ENCODE measurements at places on chromosomes 13 and 19. TPM values are rescaled to one million over a fixed set of nuclear protein-coding genes. Genes with fewer than 3 reads are reported as not detected.
A peak's percentile ranks its signal among the peaks of the same experiment; 100 is the strongest.

- DNase-seq: no peak
Measured at GRCh38 chr13:95553581-95554385, 1.3 kb downstream of the CLDN10 start.

DNA sequence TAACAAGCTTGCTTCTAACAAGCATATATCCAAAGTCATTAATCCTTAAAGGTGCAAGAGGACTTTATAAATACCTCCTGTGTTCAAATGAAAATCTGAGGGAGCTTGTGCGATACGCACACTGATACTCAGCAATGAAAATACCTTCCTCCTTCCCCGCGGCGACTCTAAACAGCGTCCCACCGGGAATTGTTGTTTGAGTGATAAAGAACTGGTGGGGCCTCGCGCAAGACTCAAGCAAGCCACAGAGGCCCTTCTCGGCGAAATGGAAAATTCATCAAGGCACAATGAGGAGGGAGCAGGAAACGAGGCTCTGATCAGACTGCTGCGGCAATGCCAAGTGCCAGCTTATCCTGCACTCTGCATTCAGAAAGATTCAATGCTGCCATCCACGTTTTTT is 126.7 kb downstream of the ABCC4 start:
- no peak for DNase-seq

DNA sequence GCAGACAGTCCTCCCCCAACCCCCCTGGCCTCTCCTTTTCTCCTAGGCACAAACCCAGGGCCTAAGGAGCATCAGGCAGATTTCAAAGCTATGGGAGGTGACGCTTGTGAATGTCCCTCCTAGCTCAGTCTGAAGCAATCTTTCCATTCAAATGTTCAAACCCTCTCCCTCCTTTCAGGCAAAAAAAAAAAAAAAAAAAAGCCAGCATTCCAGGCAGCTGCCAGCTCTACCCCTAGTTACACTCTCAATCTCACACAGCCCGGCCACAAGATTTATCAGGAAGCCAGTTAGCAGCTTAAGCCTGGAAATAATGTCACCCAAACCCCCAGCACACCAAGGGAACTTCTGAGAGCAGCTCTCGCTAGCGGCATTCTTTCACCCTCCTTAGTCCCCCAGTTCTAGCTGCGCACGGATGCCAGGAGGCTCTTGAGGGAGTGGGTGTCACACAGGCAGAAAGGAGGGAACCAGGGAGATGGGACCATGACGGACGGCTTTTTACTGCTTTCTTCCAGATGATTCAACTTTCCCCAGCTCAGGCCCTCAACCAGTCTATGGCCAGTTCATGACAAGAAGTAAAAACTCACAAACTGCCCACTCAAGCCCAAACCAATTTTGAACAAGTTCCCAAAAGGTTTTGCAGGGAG is 6.3 kb downstream of the SH3GL1 start:
- DNase-seq: no peak

DNA sequence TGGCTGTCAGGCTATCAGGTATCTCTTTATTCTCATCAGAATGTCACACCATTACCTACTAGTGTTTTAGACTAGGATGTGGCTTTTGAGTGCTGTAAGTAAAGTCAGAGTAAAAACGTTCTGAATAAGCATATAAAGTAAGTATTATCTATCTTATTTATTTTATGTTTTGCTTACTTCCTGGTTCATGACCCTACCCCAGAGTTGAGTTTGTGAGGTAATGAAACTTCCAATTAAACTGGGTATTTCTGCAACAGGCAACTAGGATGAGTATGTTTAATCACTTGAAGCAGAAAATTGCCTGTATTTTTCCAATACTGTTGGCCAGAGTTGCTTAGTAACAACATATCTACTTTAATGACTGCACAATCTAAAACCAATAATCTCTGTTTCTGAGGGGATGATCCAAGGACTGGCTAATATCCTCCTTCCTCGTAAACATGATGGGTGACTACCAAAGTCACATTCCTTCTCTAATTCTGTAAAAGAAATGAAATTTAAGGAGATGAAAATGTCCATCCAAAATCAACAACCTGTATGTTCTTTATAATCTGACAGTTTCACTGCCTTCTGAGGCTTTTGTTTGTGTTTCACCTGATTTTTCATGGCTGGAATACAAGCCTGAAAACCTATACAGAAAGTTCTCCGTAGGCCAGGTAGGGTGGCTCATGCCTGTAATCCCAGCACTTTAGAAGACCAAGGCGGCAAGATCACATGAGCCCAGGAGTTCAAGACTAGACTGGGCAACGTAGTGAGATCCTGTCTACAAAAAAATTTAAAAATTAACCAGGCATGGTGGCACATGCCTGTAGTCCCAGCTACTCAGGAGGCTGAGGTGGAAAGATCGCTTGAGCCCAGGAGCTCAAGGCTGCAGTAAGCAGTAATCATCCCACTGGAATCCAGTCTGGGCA is 83.1 kb downstream of the ABCC4 start:
- no peak for DNase-seq

DNA sequence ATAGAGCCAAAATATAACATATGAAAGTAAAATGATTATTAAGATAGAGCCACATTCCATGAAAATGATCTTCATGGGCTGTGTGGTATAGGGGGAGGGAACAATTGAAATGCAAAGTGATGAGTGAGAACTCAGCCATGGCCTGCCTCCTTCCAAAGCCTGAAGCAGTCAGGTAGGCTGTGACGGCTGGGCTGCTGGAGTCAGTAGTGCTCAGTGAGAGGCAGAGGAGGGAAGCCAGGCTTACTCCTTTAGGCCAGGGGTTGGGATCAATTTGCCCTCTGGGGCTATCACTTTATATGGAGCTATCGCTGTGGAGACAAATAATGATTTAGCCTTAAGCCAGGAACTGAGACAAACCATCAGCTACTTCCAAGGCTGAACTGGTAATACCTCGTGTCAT is 654.9 kb downstream of the FGF9 start:
- no peak for DNase-seq

GRCh38 chr13:24032674-24033073 is 127.8 kb upstream of the SPATA13 start:
- DNase-seq: no peak

GRCh38 chr13:85828094-85828684 is 29.0 kb upstream of the SLITRK6 start:
- no peak for DNase-seq

DNA sequence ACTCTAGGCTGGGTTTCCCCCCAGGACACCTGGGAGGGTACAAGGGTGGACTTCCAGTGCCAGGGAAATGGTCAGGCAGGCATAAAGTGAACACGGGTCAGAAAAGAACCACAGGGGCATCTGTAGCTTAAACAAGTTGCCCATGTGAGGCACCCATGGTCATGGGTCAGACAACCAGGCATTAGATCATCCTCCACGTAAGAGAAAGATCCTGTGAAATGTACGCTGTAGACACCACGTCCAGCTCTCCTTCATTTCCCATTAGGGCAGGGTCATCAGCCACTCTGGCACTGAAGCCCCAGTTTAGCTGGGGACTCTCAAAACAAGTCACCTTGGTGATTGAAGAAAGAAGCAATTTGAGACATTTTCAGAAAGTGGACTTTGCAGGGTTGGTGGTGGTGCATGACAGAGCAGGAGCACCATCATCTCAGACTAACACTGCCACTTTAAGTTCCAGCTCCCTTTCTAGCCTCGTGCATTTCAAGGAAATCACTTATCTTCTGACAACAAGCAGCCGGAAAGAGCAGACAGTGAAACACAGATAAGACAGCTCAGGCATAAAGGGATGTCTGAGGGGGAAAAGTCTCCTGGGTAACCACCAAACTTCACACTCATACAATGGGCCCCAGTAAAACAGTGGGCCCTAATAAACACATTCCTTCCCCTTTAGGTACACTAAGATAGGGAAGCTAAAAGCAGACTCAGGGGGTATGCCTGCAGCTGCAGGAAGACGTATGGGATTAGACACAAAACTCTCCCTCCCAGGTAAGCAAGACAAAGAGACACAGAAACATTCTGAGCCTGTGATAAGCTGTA is 16.1 kb upstream of the SIGLEC6 start:
- DNase-seq: no peak

DNA sequence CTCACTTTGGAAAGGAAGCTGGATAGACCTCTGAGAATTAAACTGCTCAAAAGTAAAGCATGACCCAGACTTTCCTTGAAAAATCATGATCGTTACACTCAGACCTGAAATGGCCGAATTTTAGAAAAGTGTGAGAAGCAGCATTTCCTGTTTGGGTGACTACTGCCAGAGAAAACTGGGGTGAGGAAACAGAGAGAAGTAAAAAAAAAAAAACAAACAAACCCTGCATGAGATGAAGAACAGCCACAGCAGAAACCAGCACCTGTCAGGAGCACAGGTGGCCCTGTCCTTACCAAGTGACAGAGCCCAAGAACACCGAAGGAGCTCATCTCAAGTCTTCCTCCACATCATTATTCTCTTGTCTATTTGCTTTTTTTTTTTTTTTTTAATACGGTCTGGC is 12.0 kb upstream of the ADPRHL1 start:
- DNase-seq: no peak

GRCh38 chr19:31255174-31255799 is 93.9 kb downstream of the TSHZ3 start:
- no peak for DNase-seq

GRCh38 chr13:42364613-42365000 is 92.7 kb downstream of the AKAP11 start:
- no peak for DNase-seq

DNA sequence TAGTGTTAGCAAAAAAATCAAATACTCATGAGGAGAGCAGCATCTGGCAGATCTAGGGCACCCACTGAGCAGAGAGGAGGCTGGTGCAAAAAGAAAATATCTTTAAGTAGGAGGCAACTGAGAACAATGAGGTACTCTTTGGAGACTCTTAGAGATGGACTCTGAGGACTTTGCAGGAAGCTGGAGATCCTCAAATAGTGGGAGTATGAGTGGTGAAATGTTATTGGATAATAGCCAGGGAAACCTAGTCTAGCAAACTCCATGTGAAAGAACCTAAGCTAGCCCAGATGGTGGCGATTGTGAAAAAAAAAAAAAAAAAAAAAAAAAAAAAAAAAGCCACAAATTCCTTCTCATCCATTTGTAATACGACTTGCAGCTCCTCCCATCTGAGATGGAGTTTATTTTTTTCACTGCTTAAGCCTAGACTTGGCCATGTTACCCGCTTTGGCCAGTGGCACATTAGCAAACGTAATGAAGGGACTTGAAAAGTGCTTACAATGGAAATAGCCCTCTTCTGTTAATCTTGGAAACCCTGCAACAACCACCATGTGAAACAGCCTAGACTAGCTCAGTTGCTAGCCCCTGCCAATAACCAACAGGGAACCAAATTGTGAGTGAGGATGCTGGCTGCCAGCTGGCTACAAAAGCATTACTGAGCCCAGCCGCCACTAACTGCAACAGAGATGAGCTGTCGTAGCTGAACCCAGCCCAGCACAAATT is 476.2 kb downstream of the KLF12 start:
- no peak for DNase-seq

- no peak for DNase-seq
Measured at GRCh38 chr13:58855283-58855682, 1223.7 kb downstream of the PCDH17 start.

DNA sequence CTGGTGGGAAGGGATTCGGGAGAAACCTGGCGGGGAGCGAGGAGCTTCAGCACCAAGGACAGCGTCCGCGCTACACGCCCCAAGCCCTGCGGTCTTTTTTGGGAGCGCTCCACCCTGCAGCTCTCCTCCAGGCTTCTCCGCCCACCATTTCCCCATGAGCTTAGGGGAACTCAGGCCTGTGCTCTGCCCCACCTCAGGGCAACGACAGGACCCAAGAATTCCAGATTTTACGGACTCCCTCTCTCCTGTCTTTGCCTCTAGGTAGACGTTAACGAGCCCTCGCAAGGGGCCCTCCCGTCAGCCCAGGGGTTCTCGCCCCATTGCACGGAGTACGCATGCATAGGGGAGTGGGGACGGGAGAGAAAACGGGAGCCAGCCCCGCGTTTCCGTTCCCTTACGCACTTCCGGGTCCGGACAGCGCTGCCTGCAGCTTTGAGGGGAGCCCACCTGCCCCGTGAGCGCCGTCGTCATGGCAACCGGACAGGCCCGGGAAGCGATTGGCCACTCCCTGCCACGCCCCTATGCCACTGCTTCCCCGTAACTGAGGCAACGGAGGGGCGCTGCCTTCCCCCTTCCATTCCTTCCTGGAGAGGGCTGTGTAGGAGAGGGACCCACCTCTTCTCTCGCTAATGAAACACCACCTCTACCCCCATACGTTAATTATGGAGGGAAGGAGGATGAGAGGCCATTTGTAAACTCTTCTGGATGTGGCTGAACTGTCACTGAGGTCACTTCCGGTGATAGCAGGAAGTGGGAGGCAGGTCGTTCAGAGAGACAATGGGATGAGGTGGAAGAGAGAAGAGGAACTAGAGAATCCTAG is 20.8 kb downstream of the NOVA2 start:
- DNase-seq: no peak

- DNase-seq: no peak
Measured at GRCh38 chr13:42984026-42984425, 8.0 kb downstream of the EPSTI1 start.

- DNase-seq: no peak
Measured at GRCh38 chr19:48740164-48740972, at the start of gene RASIP1. TSS of gene RASIP1 (minus strand) at chr19:48740610. CDS start at chr19:48740282, 328 bp downstream.

- no peak for DNase-seq
Measured at GRCh38 chr19:2949939-2950285, 5.1 kb upstream of the ZNF77 start.

DNA sequence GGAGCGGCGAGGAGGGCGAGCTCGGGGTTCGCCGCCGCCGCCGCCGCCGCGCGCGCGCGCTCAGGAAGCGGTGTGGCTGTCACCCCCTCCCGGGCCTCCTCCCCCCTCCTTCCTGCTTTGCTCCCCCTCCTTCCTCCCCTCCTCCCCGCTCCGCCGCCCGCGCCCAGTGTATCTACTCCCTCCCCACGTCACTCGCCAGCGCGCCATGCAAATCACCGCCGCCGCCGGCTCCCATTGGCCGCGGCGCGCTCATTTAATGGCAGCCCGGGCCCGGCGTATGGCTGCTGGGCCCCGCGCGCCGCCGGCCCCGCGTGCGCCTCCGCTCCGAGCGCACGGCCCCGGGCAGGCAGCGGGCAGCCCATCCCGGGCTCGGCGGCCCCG is 335 bp upstream of the SOX1 start:
- DNase-seq: peak; percentile 81

DNA sequence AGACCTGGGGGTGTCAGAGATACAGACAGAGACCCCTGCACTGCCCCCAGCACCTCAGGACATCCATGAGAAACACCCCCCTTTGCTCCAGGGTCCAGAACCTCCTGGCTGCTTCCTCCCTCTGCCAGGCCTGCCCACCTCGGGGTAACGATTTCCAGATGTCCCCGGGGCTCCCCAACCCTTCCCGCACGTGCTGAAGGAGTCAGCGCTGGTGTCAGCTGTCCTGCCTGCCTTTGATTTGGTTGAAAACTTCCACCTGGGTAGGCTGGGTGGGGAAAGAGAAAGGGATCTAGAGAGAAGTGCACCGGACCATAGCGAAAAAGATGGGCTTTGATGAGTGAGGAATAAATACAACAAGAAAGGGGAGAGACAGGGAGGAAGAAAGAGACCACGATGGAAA is 1.5 kb upstream of the CGB7 start:
- no peak for DNase-seq

GIPR gene
- total RNA-seq: 0.41 TPM

TEKTIP1 gene
- 0.41 TPM for total RNA-seq

LSR gene
- 0.82 TPM for total RNA-seq

KLHL1 gene
- 70.9 TPM for total RNA-seq

CACNA1A gene
- 39.5 TPM for total RNA-seq

RETN gene
- not detected for total RNA-seq

CYP4F2 gene
- total RNA-seq: not detected

PRSS57 gene
- not detected for total RNA-seq

CGB8 gene
- total RNA-seq: not detected

ZNF524 gene
- 2.9 TPM for total RNA-seq

TUBB4A gene
- total RNA-seq: 106 TPM

UNC13A gene
- 27.3 TPM for total RNA-seq

LSM7 gene
- 97.4 TPM for total RNA-seq

KCTD4 gene
- total RNA-seq: 4.5 TPM

ZNF177 gene
- total RNA-seq: 8.2 TPM

ACER1 gene
- total RNA-seq: not detected

RYR1 gene
- 4.5 TPM for total RNA-seq
